ENCODE measurements at places on chromosomes 3 and 15.

DNA sequence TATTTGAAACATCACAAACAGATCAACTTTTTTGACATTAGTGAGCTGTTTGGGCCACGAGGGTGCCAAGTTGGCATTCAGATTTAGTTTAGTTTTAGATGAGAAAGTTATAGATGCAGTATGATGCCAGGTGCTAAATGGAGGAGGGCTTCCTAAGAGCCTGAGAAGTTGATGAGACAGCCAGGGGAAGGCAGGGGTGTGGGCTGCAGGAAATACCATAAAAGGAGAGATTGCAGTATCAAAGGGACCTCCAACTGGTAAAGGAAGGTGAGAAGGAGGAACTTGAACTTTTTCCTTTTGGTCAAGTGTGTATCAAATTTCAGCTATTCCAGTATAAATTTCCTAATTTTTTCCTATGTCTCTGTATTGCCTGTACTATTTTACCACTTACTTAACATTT, 2.0 kb upstream of the TNIK start:
- ATAC-seq = no peak

GRCh38 chr3:54307566-54308180, 185.3 kb downstream of the CACNA2D3 start:
- no peak for ATAC-seq

DNA sequence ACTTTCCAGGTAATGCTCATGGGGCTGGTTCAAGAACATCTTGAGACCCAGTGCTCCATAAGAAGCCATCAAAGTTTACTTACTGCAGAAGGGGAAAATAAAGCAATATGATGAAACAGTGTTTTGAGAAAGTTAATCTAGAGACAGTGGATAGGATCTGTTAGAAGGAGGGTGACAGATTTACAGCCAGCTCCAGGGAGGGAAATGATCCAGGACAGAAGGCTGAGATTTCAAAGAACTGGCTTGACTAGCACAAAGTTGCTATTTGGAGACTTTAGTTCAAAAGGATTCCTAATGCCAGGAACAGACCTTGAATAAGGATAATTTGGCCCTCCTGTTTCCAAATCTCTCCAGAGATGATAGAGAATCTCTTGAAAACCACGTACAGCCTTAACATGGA, 166.5 kb upstream of the NECTIN3 start:
- no peak for ATAC-seq

GRCh38 chr15:39192351-39192750, 388.5 kb upstream of the THBS1 start:
- no peak for ATAC-seq

- no peak for ATAC-seq
Measured at GRCh38 chr3:45993421-45994027, 2.1 kb downstream of the FYCO1 start.

- no peak for ATAC-seq
Measured at GRCh38 chr3:73667889-73668288, 43.1 kb upstream of the PDZRN3 start.

DNA sequence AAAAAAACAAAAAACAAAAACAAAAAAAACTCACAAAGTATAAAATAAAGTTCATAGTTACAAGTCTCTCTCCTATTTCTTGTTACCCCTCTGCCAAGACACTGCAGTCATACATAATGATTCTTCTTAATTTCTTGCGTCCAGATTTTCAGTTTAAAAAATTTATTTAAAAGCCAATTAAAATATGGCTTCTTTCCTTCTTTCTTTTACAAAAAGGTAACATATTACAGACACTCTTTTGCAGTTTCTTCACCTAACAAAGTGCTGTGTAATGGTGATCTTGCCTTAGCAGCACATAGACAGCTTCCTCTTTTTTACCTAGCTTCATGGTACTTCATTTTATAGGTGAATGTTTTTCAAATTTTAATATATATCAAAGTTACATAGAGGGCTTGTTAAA, 136.1 kb upstream of the SGO1 start:
- ATAC-seq = no peak

- ATAC-seq = no peak
Measured at GRCh38 chr3:8756671-8757070, 12.7 kb downstream of the OXTR start.

GRCh38 chr3:65659396-65659795, 379.3 kb downstream of the MAGI1 start:
- no peak for ATAC-seq

DNA sequence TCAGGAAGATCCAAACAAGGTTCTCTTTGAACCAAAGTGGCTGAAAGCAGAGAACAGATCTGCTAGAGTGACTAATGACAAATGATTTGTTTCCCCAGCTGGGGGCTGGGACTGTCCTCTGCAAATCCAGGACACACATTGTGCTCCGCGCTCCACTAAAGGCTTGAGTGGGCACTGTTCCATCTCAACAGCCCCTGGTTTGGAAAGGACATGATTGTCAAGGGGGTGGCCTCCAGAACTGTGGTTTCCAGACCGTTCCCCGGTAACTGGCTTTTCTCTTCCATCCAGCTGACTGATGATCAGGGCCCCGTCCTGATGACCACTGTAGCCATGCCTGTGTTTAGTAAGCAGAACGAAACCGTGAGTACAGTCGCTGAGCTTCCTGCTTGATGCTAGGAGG, 91.0 kb downstream of the LRTM1 start:
- ATAC-seq = no peak

GRCh38 chr3:25033407-25034029, 394.5 kb upstream of the RARB start:
- ATAC-seq = peak; percentile 55

GRCh38 chr15:74793135-74794028, 11.5 kb downstream of the CSK start:
- no peak for ATAC-seq

- no peak for ATAC-seq
Measured at GRCh38 chr15:75156326-75157215, 45.1 kb upstream of the C15orf39 start.

- no peak for ATAC-seq
Measured at GRCh38 chr3:120196333-120196732, 88.7 kb downstream of the GPR156 start.

DNA sequence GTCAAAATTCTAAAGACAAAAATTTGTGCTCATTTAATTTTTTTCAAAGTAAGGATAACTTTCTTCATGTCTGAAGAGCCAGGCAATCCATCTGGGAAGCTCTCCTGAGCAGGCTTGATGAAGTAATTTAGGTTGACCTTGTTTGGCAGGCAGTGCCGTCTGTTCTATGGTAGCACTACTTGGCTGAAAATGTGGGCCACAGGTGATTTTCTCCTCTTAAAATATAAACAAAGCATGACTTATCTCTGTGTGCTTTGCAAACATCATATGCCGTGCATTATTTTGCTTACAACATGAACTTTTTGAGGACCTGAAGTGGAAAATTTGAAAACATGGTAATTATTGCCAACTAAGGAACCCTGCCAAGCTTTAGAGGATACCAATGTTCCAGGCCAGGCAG, 143.2 kb downstream of the RAP2B start:
- ATAC-seq = no peak

DNA sequence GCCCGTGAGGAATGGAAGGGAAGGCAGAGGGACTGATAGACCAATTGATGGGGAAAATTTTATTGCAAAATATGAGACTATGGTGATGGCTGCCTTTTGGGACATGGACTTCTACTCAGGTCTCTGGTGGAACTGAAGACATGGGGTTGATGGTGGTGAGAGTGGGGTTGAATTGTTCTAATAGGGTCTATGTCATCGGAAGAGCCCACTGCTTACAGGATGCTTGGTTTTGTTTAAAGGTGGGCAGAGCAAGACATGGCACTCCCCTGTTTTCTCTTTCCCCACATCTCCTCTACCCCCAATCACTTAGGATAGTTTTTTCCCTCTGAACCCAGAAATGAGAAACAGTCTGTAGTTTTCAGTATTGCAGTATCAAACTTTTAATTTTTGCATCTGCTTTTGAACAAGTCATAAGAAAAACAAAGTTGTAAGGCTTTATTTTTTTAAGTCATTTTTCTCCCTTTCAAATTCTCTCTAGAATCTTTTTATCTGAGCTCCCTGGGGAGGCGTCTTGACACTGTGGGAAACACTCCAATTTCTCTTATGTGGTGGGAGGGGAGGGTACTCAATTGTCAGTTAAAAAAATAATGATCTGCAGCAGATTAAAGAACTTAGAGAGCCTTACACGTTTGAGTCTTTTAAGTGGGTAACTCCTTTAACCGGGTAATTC, 276.2 kb upstream of the TBC1D5 start:
- no peak for ATAC-seq

GRCh38 chr15:76384409-76384808, 47.8 kb downstream of the ISL2 start:
- ATAC-seq = no peak

DNA sequence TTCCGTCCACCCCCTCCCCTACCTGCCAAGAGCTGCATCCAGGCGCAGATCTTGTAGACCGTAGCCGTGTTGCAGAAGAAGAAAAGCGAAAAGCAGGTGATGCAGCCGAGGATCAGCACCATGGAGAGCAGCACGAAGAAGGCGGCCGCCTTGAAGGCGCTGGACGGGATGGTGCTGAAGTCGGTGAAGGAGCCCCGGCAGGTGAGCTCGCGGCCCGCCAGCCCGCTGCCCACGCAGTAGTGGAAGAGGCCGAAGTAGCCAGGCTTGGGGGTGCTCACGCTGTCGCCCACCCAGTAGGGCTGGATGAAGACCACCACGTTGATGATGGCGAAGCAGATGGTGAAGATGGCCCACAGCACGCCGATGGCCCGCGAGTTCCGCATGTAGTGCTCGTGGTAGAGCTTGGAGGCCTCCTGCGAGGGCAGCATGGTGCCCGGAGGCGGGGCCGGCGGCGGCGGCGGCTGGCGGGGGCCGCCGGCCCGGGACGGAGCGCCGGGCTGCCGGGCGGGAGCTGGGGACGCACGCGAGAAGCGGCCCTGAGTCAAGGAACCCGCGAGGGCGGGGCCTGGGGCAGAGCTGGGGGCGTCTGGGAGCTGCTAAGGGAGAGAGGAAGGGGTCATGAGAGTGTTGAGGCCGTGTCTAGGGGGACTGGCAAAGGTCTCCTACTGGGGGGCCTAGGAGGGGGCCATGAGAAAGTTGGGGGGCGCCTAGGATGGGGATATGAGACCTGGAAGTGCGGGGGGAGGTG, 1.2 kb downstream of the LHFPL4 start:
- peak; percentile 40 for ATAC-seq

- ATAC-seq = no peak
Measured at GRCh38 chr3:59632760-59633573, 583.1 kb upstream of the CFAP20DC start.

DNA sequence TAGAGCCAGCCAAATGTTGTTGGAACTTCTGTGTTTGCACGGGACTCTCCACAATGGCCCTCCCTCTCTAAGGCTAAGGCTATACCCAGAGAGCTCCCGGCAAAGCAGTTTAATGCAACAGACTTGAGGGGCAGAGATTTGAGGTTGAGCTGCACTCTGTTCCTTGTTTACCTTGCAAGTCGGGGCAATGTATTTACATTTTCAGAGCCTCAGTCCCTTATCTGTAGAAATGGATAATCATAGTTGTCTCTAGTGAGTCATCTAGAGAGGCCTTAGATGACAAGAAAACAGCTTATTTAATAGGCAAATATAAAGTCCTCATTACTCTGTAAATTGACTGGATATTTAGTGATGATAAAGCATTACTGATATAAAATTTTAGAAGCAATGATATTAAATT, 917.7 kb downstream of the MCTP2 start:
- no peak for ATAC-seq

DNA sequence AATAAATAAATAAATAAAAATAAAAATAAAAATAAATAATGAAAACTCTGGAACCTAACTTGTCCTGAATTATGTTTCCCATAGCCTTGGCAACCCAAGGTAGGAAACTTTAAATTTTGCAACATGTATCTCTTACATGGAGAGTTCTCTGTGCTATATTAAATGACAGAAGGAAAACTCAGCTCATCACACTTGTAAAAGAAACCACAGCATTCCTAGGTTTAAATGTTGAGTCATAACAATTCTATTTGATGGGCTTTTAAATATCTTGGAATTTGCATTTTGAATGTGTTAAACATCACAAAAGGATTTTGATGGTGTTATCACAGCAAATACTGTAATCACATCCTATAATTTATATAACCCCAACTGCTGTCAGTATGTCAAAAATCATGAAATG, 144.2 kb downstream of the LRTM1 start:
- no peak for ATAC-seq

- no peak for ATAC-seq
Measured at GRCh38 chr3:125662675-125663074, 67.4 kb upstream of the OSBPL11 start.

- no peak for ATAC-seq
Measured at GRCh38 chr3:23485922-23486321, 282.8 kb downstream of the UBE2E2 start.

DNA sequence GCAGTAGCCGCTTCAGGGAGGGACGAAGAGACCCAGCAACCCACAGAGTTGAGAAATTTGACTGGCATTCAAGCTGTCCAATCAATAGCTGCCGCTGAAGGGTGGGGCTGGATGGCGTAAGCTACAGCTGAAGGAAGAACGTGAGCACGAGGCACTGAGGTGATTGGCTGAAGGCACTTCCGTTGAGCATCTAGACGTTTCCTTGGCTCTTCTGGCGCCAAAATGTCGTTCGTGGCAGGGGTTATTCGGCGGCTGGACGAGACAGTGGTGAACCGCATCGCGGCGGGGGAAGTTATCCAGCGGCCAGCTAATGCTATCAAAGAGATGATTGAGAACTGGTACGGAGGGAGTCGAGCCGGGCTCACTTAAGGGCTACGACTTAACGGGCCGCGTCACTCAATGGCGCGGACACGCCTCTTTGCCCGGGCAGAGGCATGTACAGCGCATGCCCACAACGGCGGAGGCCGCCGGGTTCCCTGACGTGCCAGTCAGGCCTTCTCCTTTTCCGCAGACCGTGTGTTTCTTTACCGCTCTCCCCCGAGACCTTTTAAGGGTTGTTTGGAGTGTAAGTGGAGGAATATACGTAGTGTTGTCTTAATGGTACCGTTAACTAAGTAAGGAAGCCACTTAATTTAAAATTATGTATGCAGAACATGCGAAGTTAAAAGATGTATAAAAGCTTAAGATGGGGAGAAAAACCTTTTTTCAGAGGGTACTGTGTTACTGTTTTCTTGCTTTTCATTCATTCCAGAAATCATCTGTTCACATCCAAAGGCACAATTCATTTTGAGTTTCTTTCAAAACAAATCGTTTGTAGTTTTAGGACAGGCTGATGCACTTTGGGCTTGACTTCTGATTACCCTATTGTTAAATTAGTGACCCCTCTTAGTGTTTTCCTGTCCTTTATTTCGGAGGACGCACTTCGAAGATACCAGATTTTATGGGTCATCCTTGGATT, at the start of gene MLH1:
MLH1 (plus strand) TSS at position 193 of the 958 bp plus-strand sequence; CDS start at position 223, 30 bp downstream.
- peak; percentile 90 for ATAC-seq

DNA sequence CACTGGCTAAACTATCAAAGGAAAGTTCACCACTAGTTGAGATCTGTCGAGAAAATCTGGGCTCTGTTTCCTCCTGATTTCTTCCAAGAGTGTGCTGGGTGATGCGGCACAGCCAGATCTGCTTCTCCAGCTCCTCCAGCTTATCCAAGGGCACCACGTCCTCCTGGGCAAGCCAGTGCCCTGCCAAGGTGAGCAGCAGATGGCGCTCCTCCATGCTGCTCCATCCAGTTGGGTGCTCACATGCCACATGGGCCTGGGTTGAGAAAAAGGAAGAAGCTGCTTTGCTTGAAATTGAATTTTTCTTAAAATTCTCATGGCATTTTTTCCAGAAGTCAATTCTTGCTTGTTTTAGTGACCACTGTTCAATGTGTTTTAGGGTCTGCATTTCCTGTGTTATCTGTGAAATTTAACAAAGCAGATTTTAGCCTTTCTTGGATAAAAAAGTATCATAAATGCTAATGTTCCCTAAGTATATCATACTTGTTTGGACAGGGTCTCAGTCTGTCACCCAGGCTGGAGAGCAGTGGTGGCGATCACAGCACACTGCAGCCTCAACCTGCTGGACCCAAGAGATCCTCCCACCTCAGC, 47.3 kb downstream of the EIF3J start:
- peak; percentile 94 for ATAC-seq

GRCh38 chr15:71296315-71296679, 181.0 kb downstream of the THSD4 start:
- ATAC-seq = no peak
